ENCODE measurements at places on chromosomes 16 and 17.
A peak's percentile ranks its signal among the peaks of the same experiment; 100 is the strongest.

- no peak for DNase-seq
Measured at GRCh38 chr16:28179354-28179753, 32.4 kb downstream of the XPO6 start.

DNA sequence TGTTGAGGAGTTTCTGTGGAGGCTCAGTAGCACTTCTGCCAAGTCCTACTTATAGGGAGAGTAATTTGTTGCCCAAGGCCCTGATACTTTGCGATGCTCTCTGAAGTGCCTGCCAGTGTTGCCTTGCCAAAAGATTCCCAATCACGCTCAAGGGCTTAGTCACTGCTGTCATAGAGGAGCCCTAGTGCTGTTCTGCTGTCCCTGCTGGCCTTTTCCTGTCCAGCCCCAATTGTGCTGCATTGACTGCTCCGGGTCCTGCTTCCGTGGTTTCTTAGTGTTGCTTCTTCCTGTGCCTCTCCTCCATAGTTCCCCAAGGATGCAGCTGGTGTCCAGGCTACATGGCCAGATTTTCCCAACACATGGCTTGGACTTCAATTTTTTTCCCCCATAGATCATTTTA, 13.9 kb downstream of the NUP93 start:
- no peak for DNase-seq

DNA sequence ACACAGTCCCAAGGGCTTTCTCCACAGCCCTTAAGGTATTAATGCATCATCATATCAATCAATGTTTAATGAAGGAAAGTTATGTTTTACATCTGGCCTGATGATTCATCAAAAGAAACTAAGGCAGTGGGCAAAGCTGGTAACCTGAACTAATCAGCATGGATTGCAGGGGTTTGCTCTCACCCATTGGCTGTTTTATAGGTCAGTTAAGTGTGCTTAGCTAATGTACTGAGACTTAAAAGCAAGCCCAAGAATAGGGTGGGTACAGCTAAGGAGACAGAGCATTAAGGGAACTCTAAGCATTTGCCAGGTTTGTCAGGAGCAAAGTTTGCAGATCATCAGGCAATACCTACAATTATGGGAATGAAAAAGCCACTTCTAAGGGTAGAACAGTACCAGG, 1247.6 kb downstream of the CDH8 start:
- no peak for DNase-seq

- no peak for DNase-seq
Measured at GRCh38 chr17:64024781-64025731, 4.6 kb upstream of the ICAM2 start.

GRCh38 chr16:12584488-12585233, 219.0 kb downstream of the CPPED1 start:
- no peak for DNase-seq

DNA sequence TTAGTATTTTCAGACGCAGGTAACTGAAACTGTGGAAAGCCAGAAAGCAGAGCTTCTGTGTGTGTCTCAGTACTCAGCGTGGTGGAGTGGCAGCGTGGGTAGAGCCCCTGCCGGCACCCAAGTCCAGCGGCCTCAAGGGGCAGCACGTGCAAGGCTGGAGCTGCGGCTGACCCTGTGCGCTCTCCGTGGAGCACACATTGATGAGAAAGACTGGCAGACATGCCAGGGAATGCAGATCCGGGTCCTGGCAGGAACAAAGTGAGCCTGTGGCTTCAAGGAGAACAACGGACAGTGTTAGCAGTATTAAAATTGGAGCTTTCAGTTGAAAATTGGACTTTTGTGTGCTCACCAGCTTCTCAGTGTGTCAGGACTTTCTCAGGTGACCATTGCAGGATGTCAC, 23.3 kb downstream of the ZC3H18 start:
- DNase-seq = no peak

- DNase-seq = no peak
Measured at GRCh38 chr16:1809281-1809801, 15.8 kb upstream of the IGFALS start.

GRCh38 chr16:75062135-75062975, 54.2 kb downstream of the LDHD start:
- no peak for DNase-seq

- DNase-seq = no peak
Measured at GRCh38 chr17:82647593-82648164, 565 bp downstream of the WDR45B start.

GRCh38 chr17:12078791-12079190, 58.1 kb downstream of the MAP2K4 start:
- DNase-seq = no peak

- DNase-seq = no peak
Measured at GRCh38 chr17:66302761-66303626, 581 bp downstream of the PRKCA start.

- DNase-seq = no peak
Measured at GRCh38 chr16:27169511-27170071, 33.7 kb upstream of the KDM8 start.

DNA sequence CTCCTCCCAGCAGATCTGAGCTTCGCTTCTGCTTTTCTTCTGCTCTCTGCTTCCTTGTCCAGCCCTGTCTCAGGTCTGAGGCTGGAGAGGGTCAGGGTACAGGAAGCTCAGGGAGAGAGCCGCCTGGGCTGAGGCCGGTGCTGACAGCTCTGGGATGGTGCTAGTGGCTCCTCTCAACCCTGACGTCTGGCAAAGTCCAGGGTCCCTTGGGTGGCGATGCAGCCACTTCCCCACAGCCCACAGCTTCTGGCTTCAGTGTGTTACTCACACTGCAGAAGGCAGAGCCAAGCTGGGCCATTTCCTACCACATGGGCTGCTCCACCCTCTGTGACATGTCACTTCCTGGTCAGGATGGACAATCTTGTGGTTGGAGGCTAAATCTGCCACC, at the start of gene CD300C:
Gene CD300C (minus strand): TSS at position 273 of the 388 bp plus-strand sequence. CDS start 333 bp downstream, outside the sequence.
- no peak for DNase-seq

- DNase-seq = no peak
Measured at GRCh38 chr17:59401725-59402124, 70.3 kb downstream of the YPEL2 start.

- peak; percentile 21 for DNase-seq
Measured at GRCh38 chr16:73956587-73957494, 339.8 kb upstream of the PSMD7 start.

DNA sequence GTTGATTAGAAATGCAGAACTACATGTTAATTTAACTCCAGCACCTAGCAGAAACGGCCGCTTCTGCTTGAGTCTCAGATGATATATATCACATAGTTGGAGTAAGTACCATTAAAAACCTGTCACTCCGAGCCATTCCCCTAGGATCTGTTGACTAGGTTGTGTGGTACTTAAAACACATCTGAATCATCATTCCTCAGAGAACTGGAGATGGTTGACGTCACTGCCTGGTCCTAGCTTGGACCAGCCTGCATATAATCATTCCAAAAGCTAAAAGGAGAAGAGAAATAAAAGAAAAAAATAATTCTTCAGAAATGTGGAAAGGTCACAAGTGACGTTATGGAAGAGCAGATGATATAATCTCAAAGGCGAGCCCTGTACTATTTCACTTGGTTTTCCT, 31.3 kb upstream of the RASL10B start:
- no peak for DNase-seq

- DNase-seq = no peak
Measured at GRCh38 chr16:75497558-75497957, 2.3 kb upstream of the CHST6 start.

DNA sequence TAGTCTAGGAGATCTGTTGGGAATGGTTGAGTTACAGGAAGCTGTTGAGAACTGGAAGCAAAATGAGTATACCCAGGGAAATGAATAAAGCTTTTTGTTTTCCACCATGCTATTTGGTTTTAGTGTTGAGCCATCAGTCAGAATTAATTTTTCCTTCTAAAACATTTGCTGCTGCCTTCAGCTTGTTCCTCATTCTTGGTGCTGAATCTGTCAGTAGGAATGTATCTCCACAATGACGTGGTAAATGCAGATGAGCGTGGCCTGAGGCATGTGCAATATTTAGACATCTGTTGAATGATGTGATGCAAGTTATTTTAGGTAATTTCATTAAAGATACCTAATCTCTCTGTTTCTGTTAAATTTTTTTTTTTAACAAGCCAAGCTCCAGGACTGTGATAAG, 10.9 kb downstream of the HAPSTR1 start:
- DNase-seq = no peak

DNA sequence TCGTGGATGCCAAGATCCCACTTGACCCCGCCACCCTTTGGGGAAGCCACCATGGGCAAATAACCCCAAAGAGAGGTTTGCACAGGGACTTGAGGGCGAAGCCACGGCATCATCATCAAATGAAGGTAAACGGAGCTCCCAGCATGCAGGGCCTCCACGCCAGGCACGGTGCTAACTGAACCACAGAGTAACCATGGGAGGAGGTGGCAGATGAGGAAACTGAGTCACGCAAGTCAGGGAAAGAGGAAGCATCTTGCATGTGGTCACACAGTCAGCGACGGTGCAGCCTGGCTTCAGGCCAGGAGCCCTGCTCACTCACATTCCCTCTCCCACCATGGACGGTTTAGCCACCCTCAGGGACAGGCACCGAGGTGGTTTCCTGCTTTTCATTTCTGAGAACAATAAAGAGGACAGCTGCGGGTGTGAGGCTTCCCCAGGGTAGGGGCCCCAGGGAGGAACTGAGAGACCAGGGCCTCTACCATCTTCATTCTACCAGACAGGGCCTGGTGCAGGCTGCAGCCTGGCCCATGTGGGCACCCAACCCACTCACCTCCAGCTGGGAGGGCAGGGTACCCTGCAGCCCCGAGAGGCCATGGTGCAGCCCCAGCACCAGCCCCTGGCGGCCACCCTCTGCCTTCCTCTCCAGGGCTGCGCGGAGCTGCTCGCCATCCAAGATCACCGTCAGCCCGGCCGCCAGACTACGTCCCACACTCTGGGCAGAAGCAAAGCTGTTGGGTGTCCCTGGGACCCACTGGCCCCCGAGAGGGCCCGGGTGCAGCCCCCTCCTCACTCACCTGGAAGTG, 78.3 kb downstream of the RMI2 start:
- no peak for DNase-seq

GRCh38 chr16:57382535-57383275, 10.4 kb downstream of the CX3CL1 start:
- no peak for DNase-seq

DNA sequence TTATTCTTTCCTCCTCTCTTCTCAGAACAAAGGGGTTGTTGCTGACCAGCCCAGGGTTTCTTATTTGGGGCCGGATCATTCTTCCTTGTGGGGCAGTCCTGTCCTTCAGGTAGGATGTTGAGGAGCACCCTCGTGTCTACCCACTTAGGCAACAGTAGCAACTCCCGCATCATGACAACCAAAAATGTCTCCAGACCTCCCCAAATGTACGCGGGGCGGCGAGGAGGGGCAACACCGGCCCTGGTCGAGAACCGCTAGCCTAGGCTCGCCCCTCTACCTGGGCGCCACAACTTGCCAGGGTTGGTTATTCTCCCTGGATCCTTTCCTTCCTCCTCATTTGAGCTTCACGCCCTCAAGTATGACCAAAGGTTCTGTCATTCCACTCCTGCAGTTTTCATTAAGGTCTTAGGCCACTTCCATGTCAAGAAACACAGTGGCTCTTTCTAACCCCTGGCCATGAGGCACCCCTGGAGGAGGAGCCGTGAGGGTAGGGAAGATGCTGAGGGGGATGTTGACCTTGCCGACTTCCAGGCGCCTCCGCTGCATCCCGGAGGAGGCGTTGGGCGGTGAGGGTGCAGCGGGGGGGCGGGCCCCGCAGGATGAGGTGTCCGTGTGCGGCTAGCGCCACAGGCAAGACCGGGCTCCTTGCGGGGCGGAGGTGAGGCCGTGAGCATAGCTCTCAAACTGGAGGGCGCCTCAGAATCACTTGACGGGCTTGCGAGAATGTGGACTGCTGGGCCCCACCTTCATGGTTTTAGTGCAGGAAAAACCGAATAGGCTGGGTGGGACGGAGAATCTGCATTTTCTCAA, 712 bp upstream of the SPECC1 start:
- no peak for DNase-seq

- DNase-seq = no peak
Measured at GRCh38 chr17:82314012-82314726, 3.2 kb downstream of the CD7 start.

GRCh38 chr17:82439194-82439828, 11.2 kb downstream of the CYBC1 start:
- no peak for DNase-seq

- no peak for DNase-seq
Measured at GRCh38 chr17:77496401-77496801, 355.6 kb downstream of the SEC14L1 start.

DNA sequence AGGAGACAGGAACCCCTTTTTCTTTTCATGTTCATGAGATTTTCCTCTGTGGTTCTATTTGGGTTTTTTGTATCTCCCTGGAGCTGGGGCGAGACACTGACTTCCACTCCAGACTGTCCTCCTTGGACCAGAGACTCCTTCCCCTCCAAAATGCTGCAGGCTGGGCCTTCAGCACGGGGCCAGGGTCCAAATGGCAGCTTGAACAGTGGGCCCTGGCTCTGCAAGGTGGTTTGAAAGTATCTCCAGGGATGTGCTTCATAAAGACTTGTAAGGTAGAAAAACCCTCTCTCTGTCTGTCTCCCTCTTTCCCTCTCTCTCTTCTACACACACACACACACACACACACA, 236.1 kb downstream of the ZNF423 start:
- DNase-seq = no peak

- no peak for DNase-seq
Measured at GRCh38 chr16:84228256-84228838, 11.5 kb downstream of the KCNG4 start.

- DNase-seq = no peak
Measured at GRCh38 chr16:79182616-79183015, 417.9 kb downstream of the MAF start.

GRCh38 chr17:48433896-48434295, 3.9 kb upstream of the SKAP1 start:
- no peak for DNase-seq

DNA sequence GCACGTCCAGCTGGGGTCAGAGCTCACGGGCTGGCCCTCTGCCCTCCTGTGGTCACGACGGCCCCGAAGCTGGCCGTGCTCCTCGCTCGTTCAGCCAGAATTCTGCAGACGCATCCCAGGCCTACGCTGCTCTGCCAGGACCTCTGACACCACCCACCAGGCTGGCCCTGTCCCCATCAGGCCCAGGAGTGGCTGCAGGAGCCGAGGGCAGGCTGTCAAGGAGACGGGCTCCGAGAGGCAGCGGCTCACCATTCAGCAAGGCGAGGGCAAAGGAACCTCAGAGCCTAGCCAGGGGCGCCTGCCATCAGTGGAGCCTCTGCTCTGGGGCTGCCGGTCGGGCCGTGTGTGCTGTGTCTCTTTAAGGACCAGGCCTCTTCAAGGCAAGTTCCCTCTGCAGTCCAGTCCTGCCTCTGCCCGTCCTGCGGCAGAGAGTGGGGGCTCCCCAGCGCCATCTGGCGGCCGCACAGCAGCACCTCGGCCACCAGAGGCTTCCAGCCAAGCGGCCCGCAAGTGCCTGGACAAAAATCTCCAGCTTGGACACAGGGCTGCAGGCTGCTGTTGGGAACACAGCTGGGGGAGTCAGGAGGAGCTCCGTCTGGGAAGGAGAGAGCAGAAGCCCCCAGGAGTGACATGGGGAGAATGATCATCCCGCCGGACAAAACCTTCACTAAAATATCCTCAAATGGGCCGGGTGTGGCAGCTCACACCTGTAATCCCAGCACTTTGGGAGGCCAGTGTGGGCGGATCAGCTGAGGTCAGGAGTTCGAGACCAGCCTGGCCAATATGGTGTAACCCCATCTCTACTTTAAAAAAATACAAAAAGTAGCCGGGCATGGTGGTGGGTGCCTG, 7.4 kb upstream of the ABR start:
- no peak for DNase-seq

All from GM12864 (cell line).